Naive thymus-derived CD4-positive, alpha-beta T cell (primary cell): ENCODE measurements at places on chromosomes 6 and 20.

DNA sequence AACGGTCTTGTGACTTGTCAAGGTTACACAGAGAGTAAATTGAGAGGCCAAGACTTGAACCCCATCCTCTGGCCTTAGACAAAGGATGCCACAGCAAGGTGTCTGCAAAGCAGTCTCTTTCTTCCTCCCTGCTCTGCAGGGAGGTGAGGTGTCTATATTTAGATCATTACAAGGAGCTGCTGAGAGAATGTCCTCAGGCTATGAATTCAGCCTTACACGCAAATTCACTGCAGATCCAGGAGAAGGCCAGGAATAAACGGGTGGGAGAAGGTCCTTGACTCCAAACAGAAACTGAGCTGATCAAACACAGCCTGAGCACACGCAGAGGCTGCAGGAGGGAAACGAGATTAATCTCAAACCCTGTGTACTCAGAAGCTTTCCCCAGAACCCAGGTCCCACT lies 48.6 kb upstream of the PTPRT start:
- no peaks in the 10 kb centered on the region for H3K4me1 ChIP-seq
- no peak for DNase-seq
- no peak overlapping the region for H3K4me3 ChIP-seq
- H3K36me3 ChIP-seq = no peaks in the 10 kb centered on the region
- H3K27ac ChIP-seq = no peak overlapping the region
- no peaks in the 10 kb centered on the region for H3K27me3 ChIP-seq

DNA sequence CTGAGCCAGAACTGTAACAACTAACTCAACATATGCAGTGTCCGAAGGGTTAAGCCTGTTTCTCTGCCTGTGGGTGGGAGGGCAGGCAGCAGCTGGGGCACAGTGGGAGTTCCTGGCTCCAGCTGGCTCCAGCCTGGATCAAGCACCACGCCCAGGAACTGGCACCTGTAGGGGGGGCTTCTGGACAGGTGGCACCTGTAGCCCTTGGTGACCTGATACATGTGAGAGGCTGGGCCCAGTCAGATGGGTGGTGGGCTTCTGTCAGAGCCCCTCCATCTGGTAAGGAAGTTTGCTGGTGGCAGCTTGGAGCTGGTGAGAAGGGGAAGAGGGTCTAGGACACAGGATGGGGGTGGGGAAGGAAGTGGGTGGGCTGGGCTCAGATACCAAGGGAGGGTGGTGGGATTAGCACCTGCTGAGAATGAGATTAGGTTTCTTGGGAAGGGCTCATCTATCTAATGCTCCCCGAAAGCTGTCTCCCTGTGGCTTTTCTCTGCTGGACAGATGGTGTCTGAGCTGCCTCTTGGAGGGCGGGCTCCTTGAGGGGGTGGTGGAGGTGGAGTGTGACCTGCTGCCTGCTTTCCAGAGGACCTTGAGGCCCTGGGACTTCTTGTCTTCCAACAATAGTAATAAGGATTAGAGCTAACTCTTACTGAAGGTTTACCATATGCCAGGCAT lies 28.5 kb downstream of the BCL2L1 start:
- no peaks in the 10 kb centered on the region for H3K36me3 ChIP-seq
- H3K27me3 ChIP-seq = no peaks in the 10 kb centered on the region
- H3K27ac ChIP-seq = peak overlapping the region; percentile 1
- H3K4me1 ChIP-seq = peaks cover 16% of the 10 kb centered on the region
- no peak for DNase-seq
- H3K4me3 ChIP-seq = no peak overlapping the region

GRCh38 chr20:62740286-62741141 lies 31.9 kb downstream of the NTSR1 start:
- H3K27ac ChIP-seq = peak overlapping the region; percentile 60
- peak; percentile 70 for DNase-seq
- H3K36me3 ChIP-seq = no peaks in the 10 kb centered on the region
- peaks cover 50% of the 10 kb centered on the region for H3K4me1 ChIP-seq
- no peaks in the 10 kb centered on the region for H3K27me3 ChIP-seq
- peak overlapping the region; percentile 70 for H3K4me3 ChIP-seq

DNA sequence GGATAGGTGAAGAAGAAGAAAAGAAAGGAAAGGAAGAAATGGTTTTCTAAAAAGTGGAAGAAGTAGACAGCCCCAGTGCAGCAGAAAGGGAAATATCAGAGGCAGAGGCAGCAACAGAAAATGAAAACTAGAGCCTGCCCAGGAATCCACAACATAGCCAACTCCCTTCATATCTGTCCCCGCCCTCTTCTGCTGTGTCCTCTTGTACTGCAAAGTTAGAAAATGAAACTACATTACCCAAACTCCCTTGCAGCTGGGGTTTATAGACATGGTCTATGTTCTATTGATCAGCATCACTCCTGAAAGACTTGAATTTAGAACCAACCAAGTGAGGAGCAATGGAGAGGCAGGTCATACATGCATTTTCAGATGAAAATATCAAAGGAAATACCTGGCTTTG lies 200.5 kb upstream of the PHACTR1 start:
- H3K27me3 ChIP-seq = no peaks in the 10 kb centered on the region
- no peak for DNase-seq
- no peaks in the 10 kb centered on the region for H3K36me3 ChIP-seq
- no peak overlapping the region for H3K4me3 ChIP-seq

GRCh38 chr6:27758491-27758890 lies 153.7 kb downstream of the OR2B2 start:
- no peak for DNase-seq
- no peak overlapping the region for H3K4me3 ChIP-seq
- peaks cover 6% of the 10 kb centered on the region for H3K4me1 ChIP-seq
- H3K36me3 ChIP-seq = no peaks in the 10 kb centered on the region

DNA sequence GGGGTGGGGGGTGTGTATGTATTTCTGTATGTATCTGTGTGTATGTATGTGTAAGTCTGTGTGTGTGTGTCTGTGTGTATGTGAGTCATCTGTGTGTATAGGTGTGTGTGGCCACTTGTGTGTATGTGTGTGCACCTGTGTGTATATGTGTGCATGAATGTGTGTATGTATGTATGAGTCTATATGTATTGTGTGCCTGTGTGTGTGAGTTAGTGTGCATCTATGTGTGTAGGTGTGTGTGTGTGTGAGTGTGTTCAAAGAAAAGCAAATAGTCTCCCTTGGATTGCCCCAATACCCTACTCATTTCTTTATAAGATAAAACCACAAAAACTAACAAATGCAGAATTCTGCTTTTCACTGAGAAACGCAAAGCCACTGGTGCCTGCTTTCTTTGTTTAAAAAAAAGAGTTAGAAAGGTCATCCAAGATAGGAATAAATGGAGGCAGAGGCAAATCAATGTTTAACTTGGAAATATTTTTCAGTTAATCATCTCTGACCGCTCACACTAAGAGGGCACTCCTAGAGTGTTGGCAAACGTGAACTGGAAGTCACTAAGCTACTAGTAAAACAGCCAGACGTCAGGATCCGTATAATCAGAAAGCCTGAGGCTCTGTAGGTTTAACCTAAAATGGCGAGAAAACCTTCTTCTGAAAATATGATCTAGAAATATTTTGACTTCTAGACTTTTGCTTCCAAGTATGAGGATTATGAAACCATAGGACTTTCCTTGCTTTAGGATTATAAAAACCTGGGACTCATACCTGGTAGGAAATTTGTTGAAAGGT lies 37.4 kb upstream of the JAG1 start:
- H3K27me3 ChIP-seq = no peaks in the 10 kb centered on the region
- H3K4me3 ChIP-seq = no peak overlapping the region
- no peaks in the 10 kb centered on the region for H3K36me3 ChIP-seq

GRCh38 chr6:139542351-139542750 lies 167.9 kb upstream of the CITED2 start:
- H3K4me1 ChIP-seq = no peaks in the 10 kb centered on the region
- no peaks in the 10 kb centered on the region for H3K27me3 ChIP-seq
- no peak for DNase-seq
- H3K36me3 ChIP-seq = no peaks in the 10 kb centered on the region
- H3K4me3 ChIP-seq = no peak overlapping the region
- H3K27ac ChIP-seq = no peak overlapping the region

DNA sequence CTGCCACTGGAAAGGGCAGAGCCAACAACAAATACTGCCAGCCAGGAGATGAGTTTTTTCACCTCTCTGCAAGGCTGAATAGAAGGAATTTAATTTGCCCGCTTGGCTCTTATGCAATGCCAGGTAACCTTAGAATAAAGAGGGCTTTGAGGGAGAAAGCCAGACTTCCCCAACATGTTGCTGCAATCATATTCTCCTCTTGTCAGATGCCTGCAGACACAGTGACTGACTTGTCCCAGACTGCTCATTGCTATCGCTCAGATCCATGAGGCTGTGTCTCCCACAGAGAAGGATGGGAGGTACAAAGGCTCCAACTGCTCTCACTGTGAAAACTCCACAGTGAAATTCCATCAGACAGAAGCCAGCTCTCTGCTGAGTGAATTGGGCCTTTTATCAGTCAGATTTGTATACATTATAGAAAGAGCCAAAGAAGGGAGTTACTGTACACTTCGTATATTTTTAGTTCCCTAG lies 517.0 kb upstream of the ID4 start:
- no peak overlapping the region for H3K27ac ChIP-seq
- no peaks in the 10 kb centered on the region for H3K27me3 ChIP-seq
- no peaks in the 10 kb centered on the region for H3K4me1 ChIP-seq
- no peak overlapping the region for H3K4me3 ChIP-seq
- H3K36me3 ChIP-seq = no peaks in the 10 kb centered on the region
- DNase-seq = no peak

DNA sequence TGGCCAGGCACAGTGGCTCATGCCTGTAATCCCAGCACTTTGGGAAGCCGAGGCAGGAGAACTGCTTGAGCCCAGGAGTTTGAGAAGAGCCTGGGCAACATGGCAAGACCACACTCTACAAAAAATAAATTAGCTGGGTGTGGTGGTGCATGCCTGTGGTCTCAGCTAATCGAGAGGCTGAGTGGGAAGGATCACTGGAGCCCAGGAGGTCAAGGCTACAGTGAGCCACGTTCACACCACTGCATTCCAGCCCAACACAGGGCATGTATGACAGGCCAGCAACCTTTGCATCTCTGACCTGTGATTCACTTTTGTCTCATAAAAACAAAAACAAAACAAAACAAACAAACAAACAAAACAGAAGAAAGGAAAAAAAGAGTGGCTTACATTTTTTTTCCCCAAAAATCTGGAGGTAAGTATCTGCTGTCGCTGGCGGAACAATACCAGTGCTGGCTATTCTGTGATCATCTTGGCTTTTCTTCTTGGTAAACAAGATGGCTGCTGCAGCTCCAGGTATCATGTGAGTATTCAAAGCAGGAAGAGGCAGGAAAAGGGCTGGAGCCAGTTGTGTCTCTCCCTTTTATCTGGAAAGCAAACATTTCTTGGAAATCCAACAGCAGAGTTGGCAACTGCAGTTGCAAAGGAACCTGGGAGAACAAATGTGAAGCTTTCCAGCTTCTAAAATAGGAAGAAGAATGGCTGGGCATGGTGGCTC lies 40.4 kb upstream of the ZMYND8 start:
- no peaks in the 10 kb centered on the region for H3K27me3 ChIP-seq
- H3K27ac ChIP-seq = no peak overlapping the region
- no peak overlapping the region for H3K4me3 ChIP-seq
- no peak for DNase-seq
- no peaks in the 10 kb centered on the region for H3K4me1 ChIP-seq
- no peaks in the 10 kb centered on the region for H3K36me3 ChIP-seq

DNA sequence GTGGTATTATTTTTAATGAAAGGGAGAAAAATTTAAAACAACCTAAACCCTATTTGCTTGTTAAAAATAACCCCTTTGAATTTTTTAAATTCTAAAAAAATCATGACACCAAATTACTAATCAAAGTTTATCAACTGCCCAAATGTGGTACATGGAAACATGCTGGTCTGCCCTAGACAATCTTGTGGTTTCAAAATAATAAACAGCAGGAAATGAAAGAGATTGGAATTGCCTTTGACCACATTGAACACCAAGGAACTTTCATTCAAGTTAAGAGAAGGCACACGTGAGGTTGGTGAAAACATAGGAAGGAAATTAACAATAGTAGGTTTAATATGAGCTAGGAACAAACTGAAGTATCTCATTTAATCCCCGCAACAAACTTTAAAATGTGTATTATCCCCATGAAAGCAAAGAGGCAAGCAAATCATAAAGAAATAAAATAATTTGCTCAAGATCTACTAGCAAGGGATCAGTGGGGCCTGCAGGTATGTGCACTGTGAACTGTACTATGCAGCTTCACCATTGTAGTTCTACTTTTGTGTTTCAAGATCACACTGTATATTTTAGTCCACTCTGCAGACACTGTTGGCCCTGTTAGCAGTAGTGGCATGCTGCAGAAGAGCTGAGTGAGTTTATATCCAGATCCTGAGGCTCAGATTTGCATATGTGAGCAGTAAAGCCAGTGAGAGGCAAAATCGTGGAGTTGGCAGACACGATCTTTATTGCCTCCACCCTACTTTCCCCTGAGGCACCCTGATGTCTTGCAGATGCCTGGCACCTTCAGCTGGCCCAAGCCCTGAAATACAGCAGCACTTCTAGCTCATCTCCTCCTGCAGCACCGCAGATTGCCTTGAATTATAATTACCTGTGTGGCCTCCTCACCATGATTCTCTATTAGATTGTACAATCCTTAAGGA lies 157.8 kb upstream of the TENT5A start:
- DNase-seq = no peak
- H3K27me3 ChIP-seq = no peaks in the 10 kb centered on the region
- no peaks in the 10 kb centered on the region for H3K36me3 ChIP-seq

DNA sequence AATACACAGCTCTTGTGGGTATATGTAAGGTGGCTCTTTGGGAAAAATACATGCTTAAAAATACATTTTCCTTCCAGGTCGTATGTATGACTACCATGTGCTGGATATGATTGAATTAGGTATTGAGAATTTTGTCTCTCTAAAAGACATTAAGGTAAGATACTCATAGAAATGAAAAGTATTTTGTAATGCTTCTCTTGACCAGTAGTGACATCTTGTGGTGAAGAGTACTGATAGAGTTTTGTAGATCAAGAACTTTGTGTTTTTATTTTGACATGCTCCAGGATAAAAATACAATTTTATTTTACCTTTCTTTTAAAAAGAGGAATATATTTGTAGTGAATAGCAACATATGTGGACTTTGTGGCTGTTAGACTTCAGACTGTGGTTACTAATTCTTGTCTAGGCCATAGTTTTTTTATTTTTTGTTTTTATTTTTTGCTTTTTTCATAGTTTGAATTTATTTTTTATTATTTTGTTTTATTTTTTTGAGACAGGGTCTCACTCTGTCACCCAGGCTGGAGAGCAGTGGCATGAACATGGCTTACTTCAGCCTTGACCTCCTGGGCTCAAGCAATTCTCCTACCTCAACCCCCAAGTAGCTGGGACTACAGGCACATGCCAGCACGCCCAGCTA lies 17.9 kb downstream of the RPF2 start:
- H3K4me3 ChIP-seq = no peak overlapping the region
- H3K36me3 ChIP-seq = peaks cover 67% of the 10 kb centered on the region
- peak; percentile 25 for DNase-seq
- no peaks in the 10 kb centered on the region for H3K4me1 ChIP-seq
- no peaks in the 10 kb centered on the region for H3K27me3 ChIP-seq
